ENCODE measurements at places on chromosomes 11 and 22. TPM values are rescaled to one million over a fixed set of nuclear protein-coding genes. Genes with fewer than 3 reads are reported as not detected.

The OR5P2 gene
- not detected for total RNA-seq

The EIF1AD gene
- 57.1 TPM for total RNA-seq

The KRTAP5-9 gene
- total RNA-seq, result 0.18 TPM

The OR51I2 gene
- total RNA-seq, result not detected

The HDAC10 gene
- total RNA-seq, result 88.2 TPM

The KRTAP5-4 gene
- not detected for total RNA-seq

The OR1S2 gene
- not detected for total RNA-seq

The PSMA1 gene
- 238 TPM for total RNA-seq

The ATXN10 gene
- 104 TPM for total RNA-seq

The BTG4 gene
- not detected for total RNA-seq

The FOLR2 gene
- total RNA-seq, result not detected

The LRRC10B gene
- 0.18 TPM for total RNA-seq

The PEX16 gene
- total RNA-seq, result 53.7 TPM

The CAVIN3 gene
- total RNA-seq, result 6.8 TPM

The APOBEC3B gene
- total RNA-seq, result 27.8 TPM

The IGLL1 gene
- 3.4 TPM for total RNA-seq

The MRGPRE gene
- not detected for total RNA-seq

The VPREB1 gene
- not detected for total RNA-seq

The SHANK3 gene
- total RNA-seq, result 0.05 TPM
